ENCODE measurements at places on chromosomes 1 and 21.

DNA sequence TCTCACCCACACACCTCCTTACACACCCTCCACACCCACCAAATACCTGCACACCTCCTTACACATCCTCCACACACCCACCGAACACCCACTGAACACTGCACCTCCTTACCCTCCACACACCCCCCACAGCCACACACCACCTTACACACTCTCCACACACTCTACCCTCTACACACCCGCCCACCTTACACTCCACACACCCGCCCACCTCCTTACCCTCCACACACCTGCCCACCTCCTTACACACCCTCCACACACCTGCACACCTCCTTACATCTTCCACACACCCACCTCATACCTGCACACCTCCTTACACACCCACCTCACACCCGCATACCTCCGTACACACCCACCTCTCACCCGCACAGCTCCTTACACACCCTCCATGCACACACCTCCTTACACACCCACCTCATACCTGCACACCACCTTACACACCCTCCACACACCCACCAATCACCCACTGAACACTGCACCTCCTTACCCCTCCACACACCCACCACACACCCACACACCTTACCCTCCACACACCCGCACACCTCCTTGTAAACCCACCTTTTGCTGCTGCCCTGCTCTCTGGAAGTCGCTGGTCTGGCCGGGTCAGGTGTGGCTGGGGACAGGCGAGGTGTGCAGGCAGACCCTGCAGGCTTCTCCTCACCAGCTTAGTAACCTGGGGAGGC is 38.5 kb downstream of the COQ8A start:
- no peak for DNase-seq

DNA sequence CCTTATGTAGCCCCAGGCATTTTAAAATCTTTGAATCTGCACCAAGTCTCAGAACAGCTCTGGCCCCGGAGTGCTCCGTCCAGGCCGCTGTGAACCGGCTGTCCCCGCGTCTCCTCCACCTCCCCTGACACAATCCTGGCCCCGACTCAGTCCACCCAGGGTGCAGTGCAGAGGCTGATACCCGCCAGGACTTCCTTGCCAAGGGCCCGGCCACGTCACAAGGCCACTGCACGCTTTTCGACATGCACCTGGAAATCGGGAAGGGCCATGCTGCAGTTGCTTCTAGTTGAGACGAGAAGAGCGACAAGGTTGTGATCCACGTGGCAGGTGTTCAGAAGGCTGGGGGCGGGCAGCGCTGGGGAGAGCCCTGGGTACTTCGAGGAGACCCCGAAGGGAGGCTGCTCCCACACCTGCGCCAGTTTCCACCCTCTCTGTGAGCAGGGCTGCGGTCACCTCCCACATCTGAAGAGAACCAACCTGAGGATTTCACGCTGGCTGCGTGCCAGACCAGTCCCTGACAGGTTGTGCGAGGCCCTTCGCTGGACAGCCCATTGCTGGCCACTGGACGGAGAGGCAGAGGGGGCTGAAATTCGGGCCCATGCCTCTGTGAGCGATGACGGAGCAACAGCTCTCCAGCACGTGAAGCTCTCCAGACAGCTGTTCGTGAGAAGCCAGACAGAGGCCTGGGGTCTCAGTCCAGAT is 6.7 kb downstream of the VWA1 start:
- DNase-seq: no peak

DNA sequence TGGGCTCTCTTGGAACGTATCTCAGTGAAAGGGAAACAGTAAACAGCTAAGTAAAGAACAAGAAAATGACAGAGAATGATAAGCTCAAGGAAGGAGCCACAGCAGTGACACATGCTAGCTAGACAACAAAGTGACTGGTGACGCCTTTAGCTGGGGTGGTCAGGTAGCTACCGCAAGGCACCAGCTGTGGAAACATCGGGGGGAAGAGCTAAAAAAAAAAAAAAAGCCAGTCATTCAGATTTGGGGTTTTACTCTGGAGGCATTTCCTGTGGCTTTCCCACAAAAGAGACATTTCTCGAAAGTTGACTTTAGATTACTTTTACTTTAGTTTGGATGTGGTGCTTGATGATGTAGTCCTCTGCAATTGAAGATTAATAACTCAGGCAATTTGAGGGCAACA is 2.1 kb downstream of the FHAD1 start:
- no peak for DNase-seq

GRCh38 chr1:226654668-226655055 is 84.4 kb downstream of the ITPKB start:
- DNase-seq: no peak

DNA sequence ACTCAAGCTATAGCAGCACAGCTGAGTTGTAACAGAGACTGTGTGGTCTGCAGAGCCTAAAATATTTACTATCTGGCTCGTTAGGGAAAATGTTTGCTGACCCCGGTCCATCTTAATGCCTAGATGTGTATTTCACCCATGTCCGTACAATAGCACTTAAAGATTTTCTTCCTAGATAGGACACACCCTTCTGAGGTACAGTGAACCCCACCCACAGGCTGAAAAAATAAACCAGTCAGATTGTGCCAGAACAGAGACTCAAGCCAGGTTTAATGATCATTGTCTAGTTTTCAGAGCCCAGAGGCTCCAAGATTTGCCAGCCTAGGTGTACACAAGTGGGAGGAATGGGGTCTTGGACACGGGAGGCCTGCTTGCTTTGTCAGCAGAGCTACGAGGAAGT is 5.6 kb downstream of the AMIGO1 start:
- no peak for DNase-seq

DNA sequence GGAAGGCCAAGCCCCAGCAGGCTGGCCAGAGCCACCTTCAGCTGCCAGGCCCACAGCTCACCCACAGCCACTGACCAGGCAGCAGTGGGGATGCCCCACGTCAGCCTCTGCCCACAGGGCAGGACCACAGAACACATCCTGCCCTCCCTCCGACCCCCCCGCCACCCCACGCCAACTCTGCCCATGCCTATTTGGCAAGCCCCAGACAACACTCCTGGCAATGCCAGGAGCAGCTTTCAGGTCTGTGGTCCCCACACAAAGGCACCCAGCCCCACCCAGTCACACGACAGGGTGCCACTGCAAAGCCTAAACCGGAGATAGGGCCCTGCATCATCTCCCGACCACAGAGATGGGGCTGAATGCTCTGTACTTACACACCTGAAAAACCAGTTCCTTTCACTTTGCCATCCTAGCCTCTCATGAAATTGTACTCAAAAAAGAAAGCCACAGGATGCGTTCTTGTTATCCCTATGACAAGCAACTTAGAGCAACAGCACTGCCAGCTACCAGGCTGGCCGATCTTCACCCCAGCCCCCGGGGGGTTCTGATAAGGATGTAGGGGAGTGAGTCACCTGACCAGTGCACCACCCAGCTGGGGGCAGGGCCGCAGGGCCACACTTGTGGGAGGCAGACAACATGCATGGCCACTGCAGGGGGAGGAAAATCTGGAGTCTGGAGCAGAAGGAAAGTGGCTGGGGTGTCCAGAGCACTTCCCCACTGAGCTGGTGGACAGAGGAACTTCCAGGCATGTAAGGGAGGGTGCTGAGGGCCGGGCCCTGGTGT is 36.2 kb downstream of the UBE2G2 start:
- no peak for DNase-seq

DNA sequence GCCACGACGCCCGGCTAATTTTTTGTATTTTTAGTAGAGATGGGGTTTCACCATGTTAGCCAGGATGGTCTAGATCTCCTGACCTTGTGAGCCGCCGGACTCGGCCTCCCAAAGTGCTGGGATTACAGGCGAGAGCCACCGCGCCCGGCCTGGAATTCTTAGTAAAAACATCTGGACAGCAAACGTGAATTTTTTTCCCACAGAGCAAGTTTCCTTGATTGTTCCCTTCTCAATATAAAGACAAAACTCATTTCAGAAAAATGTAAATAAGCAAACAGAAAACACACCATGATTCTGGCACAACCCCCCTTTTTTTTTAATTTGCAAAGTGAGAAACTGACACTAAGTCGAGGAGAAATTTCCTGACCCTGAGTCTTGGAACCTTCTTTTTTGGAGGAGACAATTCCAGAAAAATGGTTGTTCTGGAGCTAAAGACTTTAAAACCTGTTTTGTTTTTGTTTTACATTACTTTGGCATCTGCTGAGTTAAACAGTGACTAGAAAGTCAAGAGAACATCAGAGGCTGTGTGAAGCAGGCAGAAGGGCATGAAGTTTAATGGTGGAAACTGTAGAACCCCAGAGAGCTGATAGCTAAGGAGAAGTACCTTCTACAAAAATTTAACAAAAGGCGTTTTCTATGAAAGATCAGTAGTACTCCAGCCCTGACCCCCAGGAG is 10.3 kb upstream of the HMGCS2 start:
- no peak for DNase-seq

DNA sequence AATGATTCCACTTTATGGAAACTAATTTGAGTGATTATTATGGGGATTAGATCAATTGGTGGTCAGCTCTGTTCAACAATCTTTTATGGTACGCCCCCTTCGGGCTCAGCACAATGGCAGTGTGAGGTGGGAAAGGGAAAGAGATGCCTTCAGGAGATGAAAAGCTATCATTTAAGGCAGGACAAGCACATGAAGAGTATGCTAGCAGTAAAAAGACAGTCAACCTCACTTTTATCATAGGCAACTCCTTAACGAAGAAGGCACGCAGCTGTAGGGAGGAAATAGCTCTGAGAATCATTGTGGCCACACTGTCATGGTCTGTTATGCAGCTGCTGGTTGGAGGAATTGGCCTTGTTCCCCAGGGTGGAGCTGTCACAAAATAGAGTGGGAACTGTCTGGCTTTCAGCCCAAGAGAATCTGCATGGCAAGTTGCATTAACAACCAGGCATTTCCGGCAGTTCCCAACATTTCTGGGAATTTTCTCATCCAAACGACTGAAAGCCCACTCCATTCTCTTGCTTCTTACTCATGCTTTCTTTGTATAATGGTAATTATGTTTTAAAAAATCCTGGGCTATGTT is 54.4 kb upstream of the BCL10 start:
- no peak for DNase-seq

DNA sequence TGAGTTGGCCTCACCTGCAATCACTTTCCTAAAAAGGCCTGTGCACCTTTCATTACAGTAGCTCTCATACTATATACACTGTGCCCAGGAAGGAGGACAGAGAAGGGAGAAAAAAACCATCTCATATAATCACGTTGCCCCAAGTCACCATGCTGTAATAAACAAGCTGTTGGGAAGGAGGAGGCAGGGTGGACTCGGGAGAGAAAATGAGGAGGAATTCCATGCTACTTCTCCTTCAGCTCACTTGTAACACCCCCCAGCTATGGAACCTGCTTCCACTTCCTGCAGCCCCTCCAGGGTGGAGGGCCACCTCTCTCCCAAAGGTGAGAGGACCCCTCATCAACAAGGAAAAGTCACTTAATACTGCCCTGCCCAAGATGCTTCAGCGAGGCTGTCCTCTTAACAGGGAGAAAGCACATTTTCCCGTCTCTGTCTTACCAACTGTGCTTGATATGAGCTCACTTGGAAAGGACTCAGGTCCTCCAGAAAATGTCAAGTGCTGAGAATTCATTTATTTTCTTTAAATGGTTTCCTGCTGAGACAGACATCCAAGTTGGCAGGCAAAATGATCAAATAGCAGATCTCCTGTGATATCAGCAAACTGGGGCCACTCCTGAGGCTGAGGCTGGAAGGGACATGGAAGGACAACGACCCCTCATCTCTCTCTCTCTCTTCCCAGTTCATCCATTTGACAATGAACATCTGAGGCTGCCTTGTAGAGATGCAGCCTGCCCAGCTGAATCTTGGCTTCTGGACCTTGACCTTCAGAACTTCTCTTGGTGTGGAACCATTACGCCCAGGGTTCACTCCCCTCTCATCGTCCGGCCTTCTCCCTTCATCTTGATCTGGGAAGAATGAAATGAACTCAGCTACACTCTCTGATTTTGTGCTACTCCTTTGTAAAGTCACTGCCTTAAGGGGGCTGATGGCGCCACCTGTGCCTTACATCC is 54.0 kb downstream of the CAPN9 start:
- no peak for DNase-seq

DNA sequence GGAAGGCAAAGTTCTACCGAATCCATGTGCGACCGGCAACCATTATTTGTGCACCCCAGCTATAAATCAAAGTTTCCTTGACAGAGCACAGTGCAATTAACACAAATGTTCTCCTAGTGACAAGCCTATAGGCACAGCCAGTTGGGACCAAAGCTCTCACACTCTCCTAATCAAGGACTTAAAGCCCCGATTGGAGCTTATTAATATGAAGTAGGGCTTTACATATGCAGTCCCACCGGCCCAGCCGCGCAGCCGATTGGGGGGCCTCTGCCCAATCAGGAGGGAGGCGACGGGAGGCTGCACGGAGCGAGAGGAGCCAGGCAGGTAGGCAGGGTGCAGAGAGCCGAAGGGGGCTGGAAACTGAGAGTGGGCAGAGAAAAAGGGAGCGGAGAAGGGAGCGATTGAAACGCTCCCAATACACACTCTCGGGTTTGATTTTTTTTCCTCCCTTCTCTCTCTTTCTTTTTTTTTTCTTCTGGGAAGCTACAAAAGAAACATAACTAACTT is at the start of gene ESRRG:
ESRRG (minus strand) TSS at position 156 of the 507 bp plus-strand sequence; CDS start at position 26, 130 bp downstream.
- peak; percentile 37 for DNase-seq

DNA sequence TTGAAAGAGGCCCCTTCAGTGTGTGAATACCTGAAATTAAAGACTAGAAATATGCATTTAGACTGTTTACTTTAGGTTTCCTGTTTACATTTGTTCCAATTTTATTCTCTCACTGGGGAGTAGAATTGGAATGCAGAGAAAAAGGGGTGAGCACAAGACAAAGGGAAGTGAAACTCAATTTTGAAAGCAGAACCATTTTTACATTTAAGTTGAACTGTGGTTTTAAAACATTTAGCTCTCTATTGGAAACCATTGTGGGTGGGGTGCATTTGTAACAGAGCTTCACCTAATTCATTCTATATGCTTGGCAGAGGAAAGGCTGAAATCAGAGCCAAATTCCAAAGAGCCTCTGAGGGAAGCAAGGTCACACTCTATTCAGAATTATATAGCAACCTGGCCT is 235.3 kb upstream of the C1orf105 start:
- no peak for DNase-seq

- peak; percentile 5 for DNase-seq
Measured at GRCh38 chr1:207828485-207829158, 76.8 kb downstream of the CD46 start.

DNA sequence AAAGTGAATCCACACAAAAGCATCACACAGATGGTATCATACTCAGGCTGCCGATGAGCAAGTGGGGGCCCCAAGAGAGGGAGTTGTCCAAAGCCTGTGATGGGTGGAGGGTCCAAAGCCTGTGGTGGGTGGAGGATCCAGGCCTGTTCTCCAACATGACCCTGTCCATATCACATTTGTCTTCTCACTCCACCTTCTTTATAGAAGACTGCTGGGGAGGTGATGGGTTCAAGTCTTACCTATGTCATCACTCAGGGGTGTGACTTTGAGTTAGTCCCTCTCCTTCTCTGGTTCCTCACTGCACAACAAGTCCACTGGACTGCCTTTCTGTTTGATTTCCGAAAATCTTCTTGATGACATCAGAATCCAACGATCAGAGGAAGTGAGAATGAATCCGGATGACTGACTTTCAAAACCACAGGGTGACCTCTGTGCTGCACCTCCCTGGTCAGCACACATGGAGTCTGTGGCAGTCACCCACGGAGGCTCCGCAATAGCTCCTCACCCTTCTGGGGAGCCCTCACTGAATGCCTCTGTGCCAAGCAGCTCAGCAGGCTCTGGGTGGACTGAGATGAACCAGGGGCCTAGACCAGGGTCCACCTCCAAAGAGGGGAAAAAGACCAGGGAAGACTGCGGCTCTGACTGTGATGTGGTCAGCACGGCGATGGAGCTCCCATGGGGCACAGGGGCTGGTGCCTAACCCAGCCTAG is 166.8 kb downstream of the HIVEP3 start:
- no peak for DNase-seq

- peak; percentile 6 for DNase-seq
Measured at GRCh38 chr1:44154049-44154448, 12.6 kb upstream of the KLF18 start.
